ENCODE measurements at places on chromosomes 7 and 10.

GRCh38 chr10:64054392-64054791 lies 533.2 kb downstream of the REEP3 start:
- DNase-seq = no peak

DNA sequence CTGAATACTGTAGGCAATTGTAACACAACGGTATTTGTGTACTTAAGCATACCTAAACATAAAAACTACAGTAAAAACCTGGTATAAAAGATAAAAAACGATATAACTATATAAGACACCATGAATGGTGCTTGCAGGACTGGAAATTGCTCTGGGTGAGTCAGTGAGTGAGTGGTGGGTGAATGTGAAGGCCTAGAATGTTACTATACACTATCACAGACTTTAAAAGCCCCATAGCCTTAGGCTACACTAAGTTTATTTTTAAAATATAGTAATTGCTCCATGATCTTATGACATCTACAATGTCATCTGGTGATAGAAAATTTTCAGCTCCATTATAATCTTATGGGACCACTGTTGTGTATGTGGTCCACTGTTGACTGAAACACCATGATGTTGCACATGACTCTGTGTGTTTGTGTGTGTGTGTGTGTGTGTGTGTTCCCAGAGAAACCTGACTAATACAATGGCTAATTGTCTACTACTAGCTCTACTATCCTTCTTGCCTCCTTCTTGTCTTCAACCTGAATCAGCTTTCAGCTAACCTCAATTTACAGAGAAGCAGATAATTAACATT lies 27.6 kb upstream of the PRPF18 start:
- DNase-seq = no peak

DNA sequence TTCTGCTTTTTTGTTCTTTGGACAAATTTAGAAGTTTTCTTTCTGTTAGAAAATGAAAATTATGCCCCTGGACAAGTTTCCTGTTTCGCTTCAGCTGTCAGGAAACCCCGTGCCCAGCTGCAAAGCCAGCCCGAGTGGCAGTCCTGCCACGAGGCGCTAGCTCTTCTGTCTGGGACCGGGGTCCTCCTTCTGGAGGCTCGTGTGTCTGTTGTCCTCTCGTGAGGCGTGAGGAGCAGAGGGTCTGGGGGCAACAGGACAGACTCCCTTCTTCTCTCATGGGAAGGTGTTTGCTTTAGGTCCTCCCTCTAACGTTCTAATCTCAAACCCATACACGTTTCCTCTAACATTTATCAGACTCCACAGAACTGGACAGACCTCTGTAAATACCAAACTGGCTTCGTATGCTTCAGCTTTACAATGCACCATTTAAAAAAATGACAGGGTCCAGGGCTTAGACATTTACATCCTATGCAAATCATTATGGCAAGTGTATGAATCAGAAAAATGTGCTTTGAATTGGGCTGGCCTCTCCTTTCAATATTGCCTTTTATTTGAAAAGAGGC lies 184.5 kb upstream of the SHH start:
- no peak for DNase-seq

DNA sequence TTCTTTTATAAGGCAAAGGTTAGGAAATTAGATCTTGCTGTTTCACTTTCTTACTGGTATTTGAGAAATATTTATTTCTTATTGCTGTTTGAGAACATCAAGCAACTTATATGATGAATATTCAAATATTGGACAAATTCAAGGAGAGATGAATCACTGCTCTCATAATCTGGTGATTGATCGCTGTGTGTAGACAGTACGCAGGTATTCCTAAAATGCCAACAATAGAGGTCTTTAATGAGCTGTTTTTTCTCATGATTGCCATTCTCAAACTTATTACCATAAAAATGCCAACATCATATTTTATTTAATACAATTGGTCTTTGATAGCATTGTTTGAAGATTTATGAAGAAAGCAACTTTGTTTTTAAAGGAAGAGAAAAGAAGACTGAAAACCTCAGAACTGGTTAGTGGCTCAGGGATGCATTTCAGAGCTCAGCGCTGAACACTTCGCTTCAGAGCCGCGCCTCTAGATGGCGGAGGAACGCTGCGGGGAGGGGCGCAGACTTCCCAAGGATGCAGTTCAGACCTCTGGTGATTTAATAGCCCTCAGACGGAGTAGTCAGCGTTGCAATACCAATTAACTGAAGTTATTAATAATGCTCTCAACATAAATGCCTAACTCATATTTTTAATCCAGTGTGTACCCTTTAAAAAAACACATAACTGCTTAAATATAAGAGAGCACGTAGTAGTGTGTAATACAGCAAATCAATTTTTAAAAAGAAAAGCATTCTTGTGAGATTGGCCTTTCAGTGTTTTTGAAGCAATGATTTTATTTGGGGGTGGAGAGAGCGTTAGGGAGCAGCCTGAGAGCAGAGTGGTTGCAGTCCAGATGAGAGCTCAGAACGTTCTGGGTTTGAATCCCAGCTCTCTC lies 38.5 kb upstream of the STEAP4 start:
- DNase-seq = peak; percentile 61

- DNase-seq = no peak
Measured at GRCh38 chr10:73788864-73789658, 3.7 kb downstream of the ZSWIM8 start.

- DNase-seq = no peak
Measured at GRCh38 chr7:44400033-44400511, 74.7 kb upstream of the CAMK2B start.

DNA sequence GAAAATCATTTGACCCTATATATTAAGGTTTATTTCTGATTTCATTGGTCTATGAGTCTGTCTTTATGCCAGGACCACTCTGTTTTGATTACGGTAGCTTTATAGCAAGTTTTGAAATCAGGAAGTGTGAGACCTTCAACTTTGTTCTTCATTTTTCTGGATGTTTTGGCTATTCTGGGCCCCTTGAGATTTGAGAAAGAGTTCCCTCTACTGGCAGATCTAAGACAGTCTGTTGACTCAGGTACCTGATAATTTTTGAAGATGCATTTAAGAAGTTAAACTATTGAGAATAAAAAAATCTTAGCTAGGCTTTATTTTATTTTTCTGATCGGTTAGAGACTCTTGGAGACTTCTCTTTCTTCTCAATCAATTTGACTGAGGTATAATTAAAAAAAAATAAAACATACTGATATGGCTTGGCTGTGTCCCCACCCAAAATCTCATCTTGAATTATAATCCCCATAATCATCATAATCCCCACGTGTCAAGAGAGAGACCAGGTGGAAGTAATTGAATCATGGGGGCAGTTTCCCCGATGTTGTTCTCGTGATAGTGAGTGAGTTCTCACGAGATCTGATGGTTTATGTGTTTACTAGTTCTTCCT lies 209.2 kb downstream of the SNX10 start:
- peak; percentile 25 for DNase-seq

- no peak for DNase-seq
Measured at GRCh38 chr10:97611473-97611872, 21.8 kb downstream of the MORN4 start.

- no peak for DNase-seq
Measured at GRCh38 chr7:88398459-88398858, 91.8 kb upstream of the STEAP4 start.

DNA sequence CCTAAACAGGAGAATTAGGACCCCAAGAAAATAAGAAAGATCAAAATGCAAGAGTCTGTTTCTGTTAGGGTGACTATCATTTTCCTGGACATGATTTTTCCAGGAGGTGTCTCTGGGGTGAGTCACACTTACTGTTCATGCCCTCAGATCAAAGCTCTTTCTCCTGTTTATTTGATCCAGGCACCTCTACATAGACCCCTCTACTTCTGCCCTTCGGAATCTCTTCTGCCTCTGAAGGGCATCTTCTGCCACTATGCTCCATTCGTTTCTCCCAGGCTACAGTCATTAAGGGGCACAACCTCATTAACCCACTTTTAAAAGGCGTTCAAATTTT lies 1328.0 kb downstream of the GATA3 start:
- no peak for DNase-seq

DNA sequence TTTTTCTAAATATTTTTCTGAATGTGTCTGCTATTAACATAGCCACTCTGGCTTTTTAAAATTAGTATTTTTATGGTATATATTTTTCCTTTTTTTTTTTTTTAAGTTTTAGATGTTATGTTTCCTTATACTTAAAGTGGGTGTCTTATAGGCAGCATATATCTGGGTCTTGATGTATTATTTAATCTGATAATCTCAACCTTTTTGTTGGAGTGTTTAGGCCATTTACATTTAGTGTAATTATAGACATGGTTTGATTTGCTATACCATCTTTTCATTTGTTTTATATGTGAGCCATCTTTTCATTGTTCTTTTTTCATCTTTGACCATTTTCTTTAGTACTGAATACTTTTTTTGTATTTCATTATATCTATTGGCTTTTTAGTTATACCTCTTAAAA lies 45.0 kb downstream of the TRUB1 start:
- DNase-seq = no peak

GRCh38 chr10:71255808-71256660 lies 43.7 kb downstream of the UNC5B start:
- peak; percentile 81 for DNase-seq

GRCh38 chr7:29976266-29976665 lies 13.3 kb downstream of the SCRN1 start:
- no peak for DNase-seq

- no peak for DNase-seq
Measured at GRCh38 chr10:94405406-94405805, 3.1 kb downstream of the TBC1D12 start.

DNA sequence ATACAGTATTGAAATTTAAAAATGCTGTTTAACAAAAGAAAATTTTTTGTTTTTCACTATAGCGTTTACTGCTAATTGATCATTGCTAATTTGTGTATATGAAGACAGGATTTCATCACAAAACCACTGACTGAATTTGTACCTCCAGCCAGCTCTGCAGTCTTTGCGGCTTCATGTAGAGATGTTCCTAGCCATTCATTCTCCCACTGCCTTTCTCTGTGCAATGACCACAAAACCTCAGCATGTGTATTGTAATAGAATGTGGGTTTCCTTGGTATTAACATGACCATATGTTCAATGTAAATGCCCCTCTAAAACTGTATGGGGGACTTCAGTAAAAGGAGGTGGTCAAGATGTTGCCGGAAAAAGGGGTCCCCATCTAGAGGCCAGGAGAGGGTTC lies 81.1 kb upstream of the STEAP1B start:
- DNase-seq = no peak

GRCh38 chr7:70856901-70857630 lies 274.9 kb upstream of the GALNT17 start:
- peak; percentile 69 for DNase-seq

- DNase-seq = no peak
Measured at GRCh38 chr7:465710-466400, 53.8 kb downstream of the PDGFA start.

- DNase-seq = no peak
Measured at GRCh38 chr10:4492202-4492601, 333.8 kb upstream of the AKR1E2 start.

- no peak for DNase-seq
Measured at GRCh38 chr7:51313738-51314425, 2.7 kb downstream of the COBL start.

DNA sequence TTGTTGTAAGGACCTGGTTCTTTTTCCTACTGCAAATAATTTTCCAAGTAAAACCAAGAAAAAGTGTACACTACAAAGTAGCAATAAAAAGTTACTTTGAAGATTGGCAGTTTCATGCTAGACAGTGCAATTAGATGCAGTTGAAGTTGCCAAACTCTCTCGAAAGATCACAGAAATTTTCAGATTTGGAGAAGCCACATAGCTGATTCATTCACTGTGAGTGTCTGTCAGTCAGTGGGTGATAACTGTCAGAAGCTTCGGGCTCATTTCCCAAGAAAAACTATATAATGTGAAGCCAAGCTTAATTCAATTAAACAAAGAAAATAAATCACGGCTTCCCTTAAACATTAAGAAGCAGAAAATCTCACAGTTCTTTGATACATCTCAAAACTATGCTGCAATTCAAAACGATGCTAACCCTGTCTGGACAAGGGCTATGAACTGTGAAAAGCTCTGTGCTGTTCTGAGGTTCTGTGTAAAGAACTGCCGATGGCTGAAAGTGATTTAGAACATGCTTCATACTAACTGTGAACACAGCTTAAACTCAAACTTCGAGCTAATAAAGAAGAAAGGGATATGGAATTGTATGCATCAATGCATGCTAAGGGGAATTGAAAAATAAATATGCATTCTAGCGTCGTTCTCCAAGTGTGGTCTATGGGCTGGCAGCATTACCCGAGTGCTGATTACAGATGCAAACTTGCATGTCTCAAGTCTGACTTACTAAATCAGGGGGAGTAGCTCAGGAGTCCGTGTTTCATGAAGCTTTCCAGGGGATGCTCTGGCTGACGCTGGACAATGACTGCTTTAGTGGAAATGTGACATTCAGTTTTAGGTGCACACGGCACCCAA lies 557.4 kb downstream of the CALN1 start:
- no peak for DNase-seq

DNA sequence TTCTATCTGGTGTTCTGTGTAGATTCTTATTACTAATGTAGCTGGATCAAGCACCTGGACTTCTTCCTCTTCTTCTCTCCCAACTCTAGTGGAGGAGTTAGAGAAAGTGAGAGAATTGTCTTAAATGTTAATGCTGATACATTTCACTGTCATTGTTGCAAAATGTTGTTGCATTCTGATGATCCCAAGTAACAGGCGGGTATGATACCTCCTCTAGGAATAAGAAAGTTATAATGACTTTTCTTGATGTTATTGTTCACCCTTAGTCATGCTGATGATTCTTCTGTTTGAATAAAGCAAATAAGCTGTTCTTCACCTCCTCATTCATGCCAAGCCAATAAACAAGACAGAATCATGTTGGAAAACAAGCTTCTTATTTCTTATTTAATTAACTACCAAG lies 9.1 kb downstream of the CHRM2 start:
- no peak for DNase-seq

GRCh38 chr7:30329716-30330115 lies 45.3 kb downstream of the ZNRF2 start:
- no peak for DNase-seq

DNA sequence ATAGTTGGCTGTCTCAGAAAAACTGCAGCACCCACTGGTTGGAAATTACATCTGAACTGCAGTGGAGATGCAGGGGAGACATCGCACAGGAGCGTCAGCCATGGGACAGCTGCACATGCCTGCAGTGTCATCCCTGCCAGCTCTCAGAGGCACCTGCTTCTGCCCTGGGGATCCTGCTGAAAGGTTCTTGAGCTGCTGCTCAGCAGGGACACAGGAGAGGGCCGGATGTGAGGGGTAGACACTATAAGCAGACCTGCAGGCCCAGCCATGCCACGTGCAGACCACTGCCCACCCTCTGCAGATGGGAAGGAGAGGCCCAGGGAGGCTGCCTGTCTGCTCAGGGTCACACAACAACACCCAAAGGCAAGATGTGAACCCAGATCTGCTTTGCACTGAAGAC lies 601.4 kb downstream of the DNAJB6 start:
- DNase-seq = no peak

GRCh38 chr7:40526951-40527715 lies 392.3 kb downstream of the SUGCT start:
- no peak for DNase-seq

GRCh38 chr7:92916770-92917224 lies 80.4 kb upstream of the CDK6 start:
- DNase-seq = peak; percentile 58

- DNase-seq = no peak
Measured at GRCh38 chr10:126433351-126433750, 45.1 kb upstream of the ADAM12 start.
